Smooth muscle cell of bladder (primary cell): ENCODE measurements at places on chromosomes 6 and 20. TPM values are rescaled to one million over a fixed set of nuclear protein-coding genes. Genes with fewer than 3 reads are reported as not detected.

Gene HLA-G
- 0.14 and 0.37 TPM in 2 replicates for total RNA-seq

Gene DNAH8
- 0.09 TPM in 1 of 2 replicates, not detected in the other for total RNA-seq

Gene GSTA2
- not detected in 2 replicates for total RNA-seq

Gene MDFI
- 0.55 TPM in 1 of 2 replicates, not detected in the other for total RNA-seq

Gene UNC5CL
- under 0.01 and 0.09 TPM in 2 replicates for total RNA-seq

Gene NFYA
- 10.4 and 11.4 TPM in 2 replicates for total RNA-seq

Gene ADGRF4
- total RNA-seq: 0.71 and 0.74 TPM in 2 replicates

Gene C20orf202
- total RNA-seq: not detected in 2 replicates

Gene FOXA2
- total RNA-seq: under 0.01 TPM in 1 of 2 replicates, not detected in the other
